ENCODE measurements at places on chromosomes 3 and 15. TPM values are rescaled to one million over a fixed set of nuclear protein-coding genes. Genes with fewer than 3 reads are reported as not detected.

DNA sequence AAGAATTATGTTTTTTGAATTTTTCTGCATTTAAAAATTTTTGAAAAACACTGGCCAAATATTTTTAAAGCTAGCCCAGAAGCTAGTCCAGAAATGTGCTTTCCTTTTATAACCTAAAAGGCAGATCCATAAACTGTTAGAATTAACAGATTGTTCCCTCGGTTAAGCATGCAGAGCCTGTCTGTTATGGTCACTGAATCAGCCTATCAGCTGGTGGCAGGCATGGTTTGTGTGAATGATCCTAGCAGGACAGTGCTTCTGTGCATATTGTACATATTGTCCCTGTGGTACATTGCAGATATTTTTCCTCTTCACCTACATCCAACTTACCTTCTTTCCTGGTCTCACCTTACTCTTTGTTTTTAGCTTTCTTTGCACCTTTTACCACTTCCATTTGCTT is 53.3 kb downstream of the RARB start:
- H3K27ac ChIP-seq: no peak overlapping the region
- no peaks in the 10 kb centered on the region for H3K36me3 ChIP-seq

DNA sequence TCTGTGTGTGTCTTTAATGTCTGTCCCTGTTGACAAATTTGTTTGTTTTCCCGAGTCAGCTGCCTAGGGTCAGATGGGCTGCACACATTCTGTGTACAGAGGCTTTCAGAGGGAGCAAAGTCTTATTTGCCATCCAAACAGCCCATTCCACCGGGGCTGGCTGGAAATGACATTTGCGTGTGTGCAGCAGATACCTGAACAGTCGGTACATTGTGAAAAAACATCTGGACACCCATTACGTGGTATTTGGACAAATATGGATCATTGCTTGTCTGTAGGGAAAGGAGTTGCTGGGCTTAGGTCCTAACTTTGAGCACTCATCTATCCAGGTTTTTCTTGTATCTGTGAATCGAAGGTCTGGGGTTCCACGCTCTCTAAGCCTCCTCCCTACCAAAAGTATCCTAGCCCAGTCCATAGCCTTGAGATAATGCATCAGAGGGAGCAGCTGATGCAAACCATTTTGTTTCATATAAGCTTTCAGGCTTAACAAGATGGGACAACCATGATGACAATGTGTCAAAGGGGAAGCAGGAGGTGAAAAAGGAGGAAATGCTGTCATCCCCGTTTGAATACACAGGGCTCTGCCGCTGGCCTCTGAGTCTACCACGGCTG is 22.2 kb upstream of the CMTM8 start:
- no peaks in the 10 kb centered on the region for H3K27me3 ChIP-seq
- H3K27ac ChIP-seq: no peak overlapping the region
- no peaks in the 10 kb centered on the region for H3K4me1 ChIP-seq
- no peaks in the 10 kb centered on the region for H3K36me3 ChIP-seq
- no peak overlapping the region for H3K4me3 ChIP-seq
- no peak for DNase-seq

DNA sequence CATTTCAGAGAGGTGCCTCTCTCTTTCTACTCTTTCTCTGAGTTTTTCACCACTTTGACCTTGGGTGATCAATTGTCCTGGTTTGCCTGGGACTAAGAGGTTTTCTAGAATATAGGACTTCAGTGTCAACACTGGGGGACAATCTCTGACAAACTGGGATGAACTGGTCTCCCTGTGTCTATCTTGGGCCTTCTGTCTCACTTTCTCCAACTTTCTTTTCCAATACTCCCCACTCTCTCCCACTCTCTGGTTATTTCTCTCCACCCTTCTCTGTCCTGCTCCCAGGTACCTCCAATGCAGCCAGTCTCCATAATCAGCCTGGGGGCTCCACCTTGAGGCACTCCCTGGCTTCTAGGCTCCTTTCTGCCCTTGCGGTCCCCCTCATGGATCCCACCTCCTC is 4.7 kb upstream of the ITGA11 start:
- no peak overlapping the region for H3K27ac ChIP-seq
- no peak overlapping the region for H3K4me3 ChIP-seq
- no peaks in the 10 kb centered on the region for H3K36me3 ChIP-seq
- peaks cover 8% of the 10 kb centered on the region for H3K4me1 ChIP-seq
- no peak for DNase-seq

DNA sequence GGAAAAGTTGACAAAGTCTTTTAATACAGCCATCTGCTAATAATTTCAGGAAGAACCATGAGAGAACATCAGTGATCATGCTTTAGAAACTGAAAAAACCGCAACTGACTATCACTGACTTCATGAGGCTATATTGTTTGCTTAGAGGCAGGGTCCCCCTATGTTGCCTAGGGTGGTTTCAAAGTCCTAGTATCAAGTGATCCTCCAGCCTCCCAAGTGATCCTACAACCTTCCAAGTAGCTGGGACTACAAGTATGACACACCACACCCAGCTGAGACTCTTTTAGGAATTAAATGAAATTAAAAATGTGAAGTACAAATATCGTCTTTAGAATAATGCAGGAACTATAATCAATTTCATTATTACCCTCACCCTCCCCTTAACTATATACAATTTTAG is 58.3 kb upstream of the CSPG5 start:
- H3K4me3 ChIP-seq: no peak overlapping the region
- H3K27ac ChIP-seq: peak overlapping the region; percentile 64
- H3K4me1 ChIP-seq: peaks cover 4% of the 10 kb centered on the region
- H3K36me3 ChIP-seq: peaks cover 20% of the 10 kb centered on the region
- no peak for DNase-seq

GRCh38 chr3:183159333-183159732 is 3.2 kb downstream of the LAMP3 start:
- H3K4me1 ChIP-seq: peaks cover 4% of the 10 kb centered on the region
- no peak for DNase-seq
- H3K27ac ChIP-seq: no peak overlapping the region
- no peaks in the 10 kb centered on the region for H3K27me3 ChIP-seq
- H3K4me3 ChIP-seq: peak overlapping the region; percentile 66
- no peaks in the 10 kb centered on the region for H3K36me3 ChIP-seq

- no peaks in the 10 kb centered on the region for H3K36me3 ChIP-seq
- H3K4me1 ChIP-seq: no peaks in the 10 kb centered on the region
- no peak for DNase-seq
- H3K27me3 ChIP-seq: no peaks in the 10 kb centered on the region
These were observed 179.0 kb upstream of the PFN2 start for GRCh38 chr3:150149651-150150051.

DNA sequence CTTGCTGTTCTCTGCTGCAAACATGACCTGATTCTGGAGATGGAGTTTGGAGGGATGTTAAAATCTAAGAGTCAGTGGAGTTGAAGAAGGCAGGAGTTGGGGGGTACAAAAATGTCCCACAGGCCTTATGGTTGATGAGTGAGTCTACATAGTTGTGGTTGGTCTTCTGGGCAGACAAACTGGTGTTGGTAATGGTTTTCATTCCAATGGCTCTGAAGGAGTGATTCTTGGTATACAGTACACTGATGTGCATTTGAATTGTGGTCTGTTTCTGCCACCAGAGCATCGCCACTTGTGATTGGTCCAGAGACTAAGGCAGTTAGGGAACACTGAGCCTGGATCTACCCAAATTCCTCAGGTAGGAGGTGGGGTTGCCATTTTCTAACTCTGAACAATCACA is 514.1 kb upstream of the CFAP20DC start:
- no peak overlapping the region for H3K4me3 ChIP-seq
- no peaks in the 10 kb centered on the region for H3K27me3 ChIP-seq
- H3K4me1 ChIP-seq: no peaks in the 10 kb centered on the region
- H3K36me3 ChIP-seq: no peaks in the 10 kb centered on the region

- H3K4me1 ChIP-seq: no peaks in the 10 kb centered on the region
- H3K27ac ChIP-seq: no peak overlapping the region
- no peak for DNase-seq
These were observed 356.5 kb downstream of the ZIC4 start for GRCh38 chr3:147049821-147050220.

GRCh38 chr15:23645371-23646164 is 2.1 kb downstream of the MAGEL2 start:
- H3K27ac ChIP-seq: no peak overlapping the region
- peak; percentile 74 for DNase-seq
- no peak overlapping the region for H3K4me3 ChIP-seq
- H3K36me3 ChIP-seq: no peaks in the 10 kb centered on the region
- H3K4me1 ChIP-seq: no peaks in the 10 kb centered on the region

DNA sequence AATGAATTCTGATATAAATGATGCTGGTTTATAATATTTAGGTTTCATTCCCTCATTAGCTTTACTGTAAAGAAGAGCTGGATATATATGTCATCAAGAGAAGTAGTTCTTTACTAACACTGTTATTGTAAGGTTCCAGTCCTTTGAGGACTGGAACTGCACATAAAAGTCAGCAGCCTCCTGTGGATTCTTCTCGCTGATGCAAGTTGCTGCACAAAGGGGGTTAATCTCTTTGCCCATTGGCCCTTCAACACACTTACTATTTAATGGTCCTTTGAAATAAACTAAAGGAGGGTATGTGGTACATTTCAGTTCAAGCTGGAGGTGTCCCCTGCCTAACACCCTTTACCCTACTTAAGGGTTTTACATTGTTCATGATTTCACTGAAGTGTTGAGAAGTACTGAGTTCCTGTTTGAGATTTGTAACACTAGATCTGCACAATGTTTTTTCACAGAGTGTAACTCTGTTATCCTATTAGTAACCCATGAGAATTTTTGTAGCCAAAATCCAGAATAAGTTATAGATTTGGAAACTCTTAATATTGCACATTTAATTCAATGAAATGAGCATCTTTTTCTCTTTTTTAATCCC is 43.9 kb downstream of the NR2C2 start:
- no peak for DNase-seq
- H3K27ac ChIP-seq: no peak overlapping the region
- peaks cover 39% of the 10 kb centered on the region for H3K4me1 ChIP-seq
- no peaks in the 10 kb centered on the region for H3K27me3 ChIP-seq

DNA sequence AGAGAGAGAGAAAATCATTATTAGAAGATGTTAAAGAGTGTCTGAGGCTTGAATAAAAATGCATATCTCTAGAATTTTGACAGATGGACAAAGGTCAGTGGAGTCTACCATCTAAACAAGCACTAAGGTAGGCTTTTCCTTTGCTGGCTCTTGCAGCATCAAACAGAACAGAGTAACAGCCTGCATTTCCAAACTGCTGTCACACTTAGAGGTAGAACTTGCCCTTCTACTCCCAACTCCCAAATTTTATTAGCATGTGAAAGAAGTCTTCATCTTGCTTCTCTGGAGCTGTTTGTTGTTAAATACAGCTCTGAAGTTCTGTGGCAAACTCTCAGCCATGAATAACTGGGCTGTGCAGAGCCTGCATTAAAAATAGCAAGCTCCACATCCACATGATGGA is 4.1 kb upstream of the MB21D2 start:
- no peaks in the 10 kb centered on the region for H3K36me3 ChIP-seq
- no peaks in the 10 kb centered on the region for H3K27me3 ChIP-seq
- H3K4me1 ChIP-seq: no peaks in the 10 kb centered on the region
- no peak overlapping the region for H3K27ac ChIP-seq

GRCh38 chr3:100880845-100881244 is 112.4 kb downstream of the ABI3BP start:
- H3K36me3 ChIP-seq: no peaks in the 10 kb centered on the region

DNA sequence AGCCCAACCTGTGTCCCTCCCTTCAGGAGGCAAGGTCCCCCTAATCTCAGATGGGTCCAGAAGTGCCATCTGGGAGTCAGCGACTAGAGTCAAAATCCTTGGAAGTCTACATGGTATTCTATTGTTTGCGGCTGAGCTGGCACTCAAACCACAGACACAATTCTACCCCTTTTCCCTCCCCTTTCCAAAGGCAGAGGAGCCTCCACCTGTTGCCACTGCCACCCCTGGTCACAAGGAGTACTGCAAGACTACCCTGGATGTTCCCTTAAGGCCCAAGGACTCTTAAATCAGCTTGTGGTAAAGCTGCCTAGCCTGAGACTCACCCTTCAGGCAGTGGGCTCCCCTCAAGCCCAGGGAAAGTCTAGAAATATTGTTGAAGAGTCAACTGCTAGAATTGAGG is 4.3 kb upstream of the OR5H6 start:
- H3K27ac ChIP-seq: no peak overlapping the region
- H3K4me1 ChIP-seq: no peaks in the 10 kb centered on the region
- H3K4me3 ChIP-seq: no peak overlapping the region

DNA sequence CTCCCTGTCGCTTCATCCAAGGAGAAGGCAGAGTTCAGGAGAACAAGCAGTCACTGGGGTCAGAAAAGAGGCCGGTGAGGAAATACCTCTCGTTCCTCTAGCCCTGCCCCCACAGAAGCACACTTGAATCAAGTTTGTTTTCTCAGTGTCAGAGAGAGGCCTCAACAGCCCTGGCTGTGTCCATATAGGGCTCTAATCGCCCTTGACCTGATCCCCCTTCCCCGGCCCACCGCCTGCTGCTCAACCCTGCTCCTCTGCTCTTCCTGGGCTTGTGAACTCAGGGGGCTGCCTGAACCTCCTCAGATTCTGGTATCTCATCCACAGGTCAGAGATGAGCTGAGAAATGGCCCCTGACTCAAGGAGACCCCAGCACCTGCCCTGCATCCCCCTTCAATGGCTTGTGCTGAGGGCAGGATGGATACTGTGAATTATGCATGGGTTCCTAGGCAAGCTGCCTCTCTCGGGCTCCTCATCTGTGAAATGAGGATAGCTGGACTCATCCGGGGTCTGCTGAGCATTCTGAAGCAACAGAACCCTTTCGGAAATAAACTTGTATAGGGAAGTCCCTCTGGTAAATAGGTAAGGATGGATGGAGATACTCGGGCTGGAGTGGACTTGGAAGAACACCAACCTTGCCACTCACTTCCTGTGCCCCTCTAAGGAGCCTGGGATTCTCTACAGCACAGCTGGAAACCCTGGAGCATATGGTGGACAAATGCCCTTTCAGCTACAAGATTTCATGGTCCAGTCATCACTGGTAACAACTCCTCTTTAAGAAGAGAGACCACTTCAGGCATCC is 147.5 kb downstream of the STT3B start:
- H3K27me3 ChIP-seq: no peaks in the 10 kb centered on the region
- H3K4me1 ChIP-seq: peaks cover 9% of the 10 kb centered on the region
- DNase-seq: no peak
- H3K36me3 ChIP-seq: no peaks in the 10 kb centered on the region

DNA sequence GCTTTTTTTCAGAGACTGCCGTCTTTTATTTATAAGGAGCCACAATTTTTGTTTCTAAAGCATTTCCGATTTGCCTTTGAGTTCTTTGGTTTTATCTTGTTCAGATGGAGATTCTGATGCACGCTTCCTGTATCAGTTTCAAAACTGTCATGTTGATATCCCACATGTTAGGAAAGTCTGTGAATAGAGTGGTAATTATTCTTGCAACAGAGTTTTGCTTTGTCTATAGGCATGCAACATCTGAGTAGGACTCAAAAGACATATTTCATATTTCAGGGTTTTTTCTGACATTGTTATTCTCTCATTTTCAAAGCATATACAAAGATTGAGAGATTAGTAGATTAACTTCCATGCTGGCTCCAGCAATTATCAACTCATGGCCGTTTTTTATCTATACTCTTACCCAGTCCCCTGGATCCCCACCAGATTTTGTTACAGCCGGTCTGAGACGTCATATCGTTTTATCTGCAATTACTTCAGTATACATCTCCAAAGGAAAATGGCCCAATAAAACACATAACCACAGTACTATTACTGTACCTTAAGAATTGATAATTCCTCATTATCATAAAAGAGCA is 22.4 kb downstream of the PAQR5 start:
- DNase-seq: no peak
- no peak overlapping the region for H3K4me3 ChIP-seq
- H3K4me1 ChIP-seq: peaks cover 4% of the 10 kb centered on the region
- no peak overlapping the region for H3K27ac ChIP-seq
- no peaks in the 10 kb centered on the region for H3K36me3 ChIP-seq

The DAZL gene
- total RNA-seq: not detected

The PLA2G4D gene
- total RNA-seq: not detected

The WDR93 gene
- 0.31 TPM for total RNA-seq

The PLCB2 gene
- total RNA-seq: 83.8 TPM

The UBAP1L gene
- total RNA-seq: 4.9 TPM

The CCDC54 gene
- not detected for total RNA-seq

The ANKRD63 gene
- total RNA-seq: not detected

All from upper lobe of left lung (tissue), 6 donors.